ENCODE measurements at places on chromosomes 12 and 14.

GRCh38 chr12:32322354-32322753 is 77.0 kb upstream of the FGD4 start:
- DNase-seq = no peak

- no peak for DNase-seq
Measured at GRCh38 chr14:77554207-77554606, 55.6 kb upstream of the ISM2 start.

- DNase-seq = no peak
Measured at GRCh38 chr14:38409071-38409705, 153.3 kb upstream of the CLEC14A start.

DNA sequence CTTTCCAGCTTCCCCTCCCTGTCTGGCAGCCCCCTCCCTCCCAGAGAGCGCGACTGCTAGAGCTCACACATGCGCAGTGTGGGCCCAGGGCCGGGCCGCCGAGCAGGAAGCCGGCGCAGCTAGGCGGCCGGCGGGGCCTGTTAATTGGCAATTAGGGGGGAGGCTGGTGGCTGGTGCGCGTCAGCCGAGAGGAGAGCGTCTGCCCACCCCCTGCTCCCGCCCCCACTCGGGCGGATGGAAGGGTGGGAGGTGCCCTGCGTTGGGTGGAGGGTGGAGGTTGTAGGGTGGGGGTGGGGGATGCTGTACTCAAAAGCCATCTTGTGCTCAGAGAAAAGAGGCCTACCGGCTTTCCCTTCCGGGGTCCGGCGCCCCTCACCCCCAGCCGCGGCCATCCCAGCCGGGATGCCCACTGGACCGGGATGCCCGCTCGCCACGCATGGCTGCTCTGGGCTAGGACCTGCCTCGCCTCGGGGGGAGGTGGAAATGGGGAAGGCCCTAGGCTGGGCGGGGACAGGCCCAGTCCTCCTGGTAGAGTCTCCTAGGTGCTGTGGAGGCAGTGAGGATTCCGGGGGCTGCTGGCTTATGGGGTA is 9.2 kb downstream of the HOXC8 start:
- DNase-seq = peak; percentile 78

DNA sequence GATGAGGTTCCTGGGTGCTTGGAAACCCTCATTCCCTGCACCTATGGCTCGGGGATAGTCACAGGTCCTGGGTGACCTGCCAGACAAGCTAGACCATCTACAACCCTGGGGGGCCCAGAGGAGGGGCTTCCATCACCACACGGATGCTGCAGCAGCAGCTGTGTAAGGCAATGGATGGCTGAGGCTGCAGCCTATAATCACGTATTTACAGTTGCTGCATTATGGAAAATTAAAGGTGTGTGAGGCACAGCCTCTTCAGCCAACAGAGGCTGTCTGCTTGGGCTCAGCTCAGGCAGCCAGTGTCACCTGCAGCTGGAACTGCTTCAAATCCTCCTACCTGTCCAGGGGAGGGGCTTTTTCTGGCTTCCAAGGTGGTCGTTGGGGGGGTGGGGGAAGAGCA is 268.1 kb downstream of the CACNA1C start:
- DNase-seq = no peak

GRCh38 chr14:61470261-61470960 is 149.0 kb downstream of the PRKCH start:
- DNase-seq = no peak

GRCh38 chr12:118350908-118351559 is 21.7 kb downstream of the TAOK3 start:
- DNase-seq = no peak

GRCh38 chr12:70436836-70437235 is 70.7 kb downstream of the KCNMB4 start:
- no peak for DNase-seq

GRCh38 chr14:70804556-70805162 is 4.7 kb downstream of the MAP3K9 start:
- DNase-seq = no peak

GRCh38 chr12:130977046-130977742 is 23.5 kb downstream of the ADGRD1 start:
- DNase-seq = no peak

- DNase-seq = peak; percentile 46
Measured at GRCh38 chr12:57726151-57726883, 12.2 kb downstream of the AGAP2 start.

DNA sequence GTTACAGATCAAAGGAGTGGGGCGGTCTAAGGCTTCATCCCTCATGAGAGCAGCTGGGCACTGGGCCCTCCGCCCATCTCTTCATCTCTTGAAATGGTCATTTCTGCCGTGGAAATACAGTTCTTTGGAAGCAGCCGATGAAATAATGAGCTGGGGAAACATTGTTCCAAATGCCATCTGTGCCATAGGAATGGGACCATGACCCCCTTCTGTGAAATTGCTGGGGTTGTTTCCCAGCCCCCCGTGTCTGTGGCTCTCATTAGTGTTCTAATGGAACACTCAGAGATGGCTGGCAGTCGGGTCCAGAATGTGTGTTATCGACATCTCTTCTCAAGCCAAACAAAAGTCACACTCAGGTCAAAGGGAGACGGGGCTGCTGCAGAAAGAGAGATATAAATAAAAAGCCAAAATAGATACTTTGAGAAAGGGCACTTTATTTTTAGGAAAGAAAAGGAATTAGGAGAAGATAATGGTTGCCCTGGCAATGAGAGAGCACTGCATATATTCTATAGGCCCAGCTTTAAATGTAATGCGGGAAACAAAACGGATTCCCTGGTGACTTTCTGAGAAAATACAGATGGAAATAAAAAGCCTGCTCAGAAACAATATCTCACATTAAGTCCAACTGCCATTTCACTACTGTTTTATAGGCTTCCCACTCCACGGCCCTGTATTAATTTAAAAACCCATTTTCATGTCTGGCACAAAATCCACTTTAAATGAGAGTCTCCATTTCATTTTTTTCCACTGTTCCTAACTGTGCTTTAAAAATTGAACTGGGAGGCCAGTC is 107.1 kb downstream of the TTC8 start:
- no peak for DNase-seq

DNA sequence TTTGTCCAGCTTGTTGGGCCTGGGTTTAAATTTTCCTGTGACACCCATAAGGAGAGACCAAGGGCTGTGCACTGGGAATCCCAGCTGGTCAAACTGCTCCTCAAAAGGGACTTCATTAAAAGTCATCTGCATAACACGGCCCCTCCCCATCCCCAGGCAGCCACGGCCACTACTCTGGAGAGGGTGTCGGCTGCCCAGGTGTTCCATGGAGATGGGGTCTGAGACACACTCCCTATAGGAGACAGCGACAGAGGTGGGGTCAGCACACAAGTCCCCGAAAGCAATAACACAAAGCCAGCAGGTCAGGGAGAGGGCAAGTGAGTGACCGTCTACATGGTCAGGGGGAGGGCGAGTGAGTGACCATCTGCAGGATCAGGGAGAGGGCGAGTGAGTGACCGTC is 75.6 kb upstream of the BCL11B start:
- no peak for DNase-seq

DNA sequence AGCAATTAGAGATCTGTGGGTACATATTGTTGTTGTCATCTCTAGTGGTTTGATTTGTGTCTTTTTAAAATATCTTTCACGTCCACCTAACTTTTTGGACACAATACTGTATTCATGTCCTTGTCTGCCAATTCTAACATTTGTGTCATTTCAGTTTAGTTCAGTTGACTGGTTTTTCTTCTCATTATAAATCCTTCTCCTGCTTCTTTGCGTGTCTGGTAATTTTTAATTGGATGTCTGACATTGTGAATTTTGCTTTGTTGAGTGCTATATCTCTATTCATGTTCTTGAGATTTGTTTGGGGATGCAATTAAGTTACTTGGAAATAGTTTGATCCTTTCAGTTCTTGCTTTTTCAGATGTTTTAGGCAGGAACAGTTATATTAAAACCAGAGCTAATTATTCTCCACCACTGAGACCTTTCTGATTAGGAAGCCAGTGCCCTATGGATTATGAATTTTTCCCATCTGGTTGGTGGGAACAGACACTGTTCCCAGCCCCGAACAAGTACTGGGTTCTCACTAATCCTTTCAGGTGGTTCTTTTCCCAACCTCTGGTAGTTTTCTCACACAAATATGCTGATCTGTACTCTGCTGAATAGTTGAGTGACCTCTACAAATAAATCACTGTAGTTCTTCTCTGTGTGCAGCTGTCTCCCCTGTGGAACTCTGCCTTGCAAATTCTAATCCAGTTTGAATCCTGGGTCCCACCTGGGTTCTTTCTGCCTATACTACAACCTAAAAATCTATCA is 91.1 kb upstream of the DYNC1H1 start:
- no peak for DNase-seq

- DNase-seq = no peak
Measured at GRCh38 chr14:60637479-60638315, 11.6 kb downstream of the SIX1 start.

GRCh38 chr12:58764100-58764953 is 156.0 kb downstream of the LRIG3 start:
- DNase-seq = no peak

GRCh38 chr14:59926534-59926933 is 6.6 kb downstream of the LRRC9 start:
- no peak for DNase-seq

- no peak for DNase-seq
Measured at GRCh38 chr12:88472248-88472647, 108.0 kb downstream of the KITLG start.

DNA sequence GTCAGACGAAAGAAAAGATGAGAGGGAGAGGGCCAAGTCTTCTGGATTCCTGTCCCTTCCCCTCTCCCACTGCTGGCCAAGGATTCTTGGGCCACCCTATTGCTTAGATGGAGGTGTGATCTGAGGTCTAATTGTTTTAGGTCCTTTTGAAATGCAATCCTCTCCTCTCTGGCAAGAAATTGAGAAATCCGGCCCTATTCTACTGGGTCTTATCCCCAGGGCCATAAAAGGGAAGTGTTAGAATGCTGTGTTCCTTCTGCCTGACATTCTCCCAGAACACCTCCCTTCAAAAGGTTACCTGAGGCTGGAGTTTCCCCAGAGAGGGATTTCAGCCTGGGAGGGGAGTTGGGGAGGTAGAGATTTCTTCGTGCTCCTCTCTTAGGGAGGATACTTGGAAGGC is 4.4 kb downstream of the WNT5B start:
- no peak for DNase-seq

DNA sequence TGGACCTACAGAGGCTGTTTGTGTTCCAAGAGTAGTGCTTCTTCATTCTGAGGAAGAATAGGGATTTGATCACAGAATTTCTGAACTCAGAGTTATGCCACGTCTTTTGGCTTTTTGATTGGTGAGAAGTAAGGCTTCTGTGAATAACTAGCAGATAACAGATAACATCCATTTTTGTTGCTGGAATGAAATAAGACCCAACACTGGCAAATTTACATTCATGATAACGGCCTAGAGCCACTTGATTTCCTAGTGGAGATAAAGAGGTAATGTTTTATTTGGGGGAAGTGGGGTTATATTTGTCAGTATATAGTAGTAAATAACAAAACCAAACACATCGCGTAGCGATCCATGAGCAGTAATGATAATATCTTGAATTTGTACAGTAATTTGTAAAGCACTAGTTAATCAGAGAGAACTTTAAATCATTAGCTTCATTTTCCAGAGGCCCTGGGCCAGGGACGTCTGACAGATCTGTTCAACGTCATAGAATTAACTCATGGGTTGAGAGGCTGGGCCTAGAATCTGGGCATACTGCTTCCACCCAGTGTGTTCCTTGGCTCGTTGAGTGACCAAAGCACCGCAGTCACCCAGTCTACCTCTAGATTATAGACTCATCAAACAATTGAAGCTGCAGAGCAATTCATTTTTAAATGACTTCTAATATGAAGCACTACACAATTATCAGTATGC is 79.6 kb downstream of the HMGA2 start:
- DNase-seq = no peak

DNA sequence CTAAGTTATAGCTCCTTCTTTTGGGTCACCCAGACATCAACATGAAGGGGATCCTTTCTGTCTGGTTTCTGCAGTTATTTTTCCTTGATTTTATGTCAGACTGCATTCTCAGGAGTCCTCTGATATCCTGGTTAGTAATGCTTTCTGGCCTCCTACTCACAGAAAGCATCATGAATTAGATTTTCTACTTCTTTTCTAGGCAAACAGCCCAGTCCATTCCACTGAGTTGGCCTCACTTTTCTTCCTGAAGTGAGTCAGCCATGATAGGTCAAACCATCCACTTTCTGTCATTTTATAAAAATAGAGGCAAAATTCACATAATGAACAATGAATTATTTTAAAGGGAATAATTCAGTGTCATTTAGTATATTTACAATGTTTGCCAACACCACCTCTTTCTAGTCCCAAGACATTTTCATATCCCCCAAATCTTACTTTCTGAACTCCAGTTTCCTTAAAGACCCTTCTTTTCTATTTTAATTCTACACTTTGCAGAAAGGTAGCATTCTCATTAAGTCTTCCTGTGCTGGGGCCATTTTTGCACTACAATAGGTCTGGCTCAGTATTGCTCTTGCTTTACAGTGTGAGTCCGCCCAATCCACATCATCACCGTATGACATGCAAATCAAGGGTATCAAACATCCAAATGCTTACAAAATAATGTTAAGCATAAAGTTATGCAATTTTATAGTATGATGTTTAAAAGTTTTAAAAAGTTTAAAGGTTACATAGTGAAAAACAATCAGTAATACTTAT is 95.1 kb downstream of the UNC79 start:
- DNase-seq = no peak

DNA sequence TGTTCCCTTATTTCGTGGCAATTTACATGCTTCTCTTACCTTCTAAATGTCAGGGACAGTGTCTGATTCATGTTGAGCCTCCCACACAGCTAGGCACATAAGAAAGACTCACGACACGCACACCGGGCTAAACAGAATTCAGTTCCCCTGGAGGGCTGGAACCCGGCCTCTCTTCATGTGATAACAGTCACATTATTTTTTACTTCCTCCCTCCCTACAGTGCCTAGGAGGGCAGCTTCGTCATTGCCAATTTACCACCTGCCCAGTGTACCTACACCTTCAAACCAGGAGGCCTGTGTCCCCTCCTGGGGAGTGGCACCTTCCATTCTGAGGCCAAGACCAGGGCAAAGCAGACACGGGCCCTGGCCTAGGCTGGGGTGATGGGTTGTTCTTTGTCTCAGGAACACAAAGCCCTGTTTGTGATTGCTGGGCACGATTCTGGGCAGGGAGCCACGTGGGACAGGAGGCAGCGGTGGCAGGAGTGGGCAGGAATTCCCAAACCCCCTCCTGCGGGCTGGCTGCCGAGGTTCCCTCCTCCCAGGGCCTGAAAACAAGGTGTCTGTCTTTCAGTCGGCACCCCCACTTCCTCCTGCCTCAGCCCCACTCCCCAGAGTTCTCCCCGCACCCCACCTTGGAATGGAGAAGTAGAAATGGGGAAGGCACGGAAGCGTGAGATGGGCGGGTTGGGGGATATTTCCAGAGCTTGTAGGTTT is 6.8 kb upstream of the RASAL1 start:
- no peak for DNase-seq

DNA sequence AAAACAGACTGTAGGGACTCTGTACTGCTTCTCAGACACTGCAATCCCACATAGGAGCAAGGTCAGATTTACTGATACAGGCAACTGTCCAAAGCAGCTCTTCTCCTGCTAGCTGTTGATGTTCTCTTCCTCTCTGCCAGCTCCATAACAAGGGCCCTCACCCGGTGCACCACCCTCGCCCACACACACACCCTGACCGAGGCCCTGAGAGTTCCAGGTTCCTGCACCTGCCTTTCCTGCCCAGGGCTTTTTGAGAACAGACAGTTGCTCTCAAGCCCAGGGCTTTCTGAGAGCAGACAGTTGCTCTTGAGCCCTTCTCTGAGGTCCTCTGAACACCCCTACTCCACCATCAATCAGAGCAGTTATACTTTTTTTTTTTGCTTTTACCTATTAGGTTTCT is 233.8 kb upstream of the GARIN6 start:
- DNase-seq = no peak

- DNase-seq = peak; percentile 91
Measured at GRCh38 chr12:54358945-54359761, 5.1 kb downstream of the GPR84 start.

All from activated T-cell treated with anti-CD3 and anti-CD28 coated beads, Interleukin-2, amount 50 U/mL, for 48 hours (primary cell).